ENCODE measurements at places on chromosomes 4 and X.

- DNase-seq = no peak
Measured at GRCh38 chr4:61841714-61842113, 641.6 kb downstream of the ADGRL3 start.

DNA sequence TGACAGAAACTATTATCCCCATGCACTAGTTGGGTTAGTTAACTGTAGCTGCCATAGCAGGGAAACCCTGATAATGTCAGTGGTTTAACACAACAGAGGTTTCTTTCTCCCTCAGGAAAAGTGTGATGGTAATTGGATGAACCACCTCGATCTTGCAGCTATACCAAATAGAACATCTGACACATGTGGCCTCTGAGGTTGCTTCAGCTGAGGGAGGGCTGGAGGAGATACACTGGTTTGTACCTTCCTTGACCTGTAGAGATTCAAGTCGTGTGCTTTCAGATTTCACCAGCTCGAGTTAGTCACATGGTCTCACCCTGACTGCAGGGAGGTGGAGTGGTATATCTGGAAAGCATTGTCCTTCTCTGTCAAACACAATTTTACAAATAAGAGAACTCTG, 147.2 kb upstream of the SFRP2 start:
- DNase-seq = no peak

GRCh38 chr4:123997776-123998449, 601.3 kb downstream of the SPRY1 start:
- DNase-seq = peak; percentile 59

- DNase-seq = no peak
Measured at GRCh38 chrX:132990835-132991234, 32.4 kb upstream of the HS6ST2 start.

GRCh38 chr4:173556398-173557131, 26.5 kb upstream of the HAND2 start:
- DNase-seq = no peak

DNA sequence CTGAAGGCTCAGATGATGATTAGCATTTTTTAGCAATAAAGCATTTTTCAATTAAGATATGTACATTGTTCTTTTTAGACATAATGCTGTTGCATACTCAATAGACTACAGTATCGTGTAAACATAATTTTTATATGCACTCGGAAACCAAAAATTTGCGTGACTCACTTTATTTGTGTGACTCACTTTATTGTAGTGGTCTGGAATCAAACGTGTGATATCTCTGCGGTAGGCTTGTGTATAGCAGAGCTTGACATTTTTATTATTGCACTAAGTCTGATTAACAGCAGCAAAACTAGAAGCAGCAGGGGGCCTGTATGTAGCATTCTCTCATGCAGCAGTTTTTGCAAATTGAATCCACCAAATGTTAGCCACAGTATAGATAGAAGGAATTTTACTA, 119.1 kb upstream of the PRDX4 start:
- no peak for DNase-seq

GRCh38 chr4:190015538-190016368, 11.3 kb downstream of the FRG2 start:
- DNase-seq = no peak

- DNase-seq = no peak
Measured at GRCh38 chrX:104187931-104188330, 21.7 kb downstream of the FAM199X start.

DNA sequence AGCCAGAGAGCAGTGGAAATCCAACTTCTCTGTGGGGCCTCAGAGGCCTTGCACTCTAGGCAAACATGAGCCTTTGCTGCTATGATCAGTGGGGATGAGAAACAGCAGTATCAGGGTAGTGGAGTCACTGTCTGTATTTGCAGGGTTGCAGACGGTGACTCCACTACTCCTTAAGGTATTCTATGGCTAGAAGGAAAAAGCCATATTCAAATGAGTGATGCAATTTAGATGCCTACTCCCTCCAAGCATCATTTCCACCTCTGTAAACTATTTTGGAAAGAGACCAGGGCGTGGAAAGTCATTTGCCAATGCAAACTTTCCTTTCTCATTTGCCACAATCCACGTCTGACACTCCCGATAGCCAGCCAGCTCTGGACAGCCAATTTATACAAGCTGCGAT, 35.6 kb upstream of the FAM9B start:
- DNase-seq = no peak

- DNase-seq = no peak
Measured at GRCh38 chrX:41043674-41044345, 41.4 kb upstream of the USP9X start.

GRCh38 chrX:27998666-27999065, 17.4 kb upstream of the DCAF8L1 start:
- no peak for DNase-seq

DNA sequence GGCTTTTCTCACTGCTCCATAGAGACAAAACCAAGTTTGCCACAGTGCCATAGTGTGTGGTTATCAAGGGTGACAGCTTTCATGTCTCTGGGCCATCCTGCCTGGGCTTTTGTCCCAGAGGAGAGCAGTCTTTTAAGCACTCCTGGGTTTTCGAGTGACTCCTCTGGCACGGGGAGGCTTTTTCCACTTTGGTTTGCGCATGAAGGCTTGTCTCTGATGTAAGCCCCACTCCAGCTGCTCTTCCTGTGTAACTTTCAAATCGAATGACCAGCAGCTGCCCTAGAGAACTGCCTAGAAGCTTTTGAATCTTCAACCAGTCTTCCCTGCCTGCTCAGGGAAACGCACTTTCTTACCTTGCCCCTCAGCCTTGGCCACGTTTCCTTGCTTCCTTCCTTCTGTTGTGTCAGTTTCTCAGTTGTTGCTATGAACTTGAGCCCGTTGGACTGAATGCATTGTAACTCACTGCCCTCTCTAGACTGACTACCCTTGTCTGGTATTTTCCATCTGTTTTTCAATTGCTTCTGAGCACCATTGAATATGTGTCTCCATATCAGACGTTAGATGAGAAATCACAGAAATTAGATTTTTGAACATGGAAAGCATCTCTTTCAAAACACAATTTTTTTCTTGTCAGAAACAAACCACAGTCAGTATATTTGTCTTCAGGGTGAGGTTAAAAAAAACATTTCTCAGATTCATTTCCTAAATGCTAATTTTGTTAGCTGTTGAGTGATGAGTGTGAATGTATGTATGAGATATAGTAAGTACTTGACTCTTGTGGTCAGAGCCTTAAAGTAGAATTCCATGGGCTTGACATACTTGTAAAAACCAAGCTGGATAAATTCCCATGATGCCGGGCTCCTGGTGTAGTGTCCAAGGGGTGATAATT, 45.3 kb downstream of the SLC9A6 start:
- DNase-seq = no peak

- no peak for DNase-seq
Measured at GRCh38 chr4:95798727-95799126, 41.2 kb upstream of the PDHA2 start.

DNA sequence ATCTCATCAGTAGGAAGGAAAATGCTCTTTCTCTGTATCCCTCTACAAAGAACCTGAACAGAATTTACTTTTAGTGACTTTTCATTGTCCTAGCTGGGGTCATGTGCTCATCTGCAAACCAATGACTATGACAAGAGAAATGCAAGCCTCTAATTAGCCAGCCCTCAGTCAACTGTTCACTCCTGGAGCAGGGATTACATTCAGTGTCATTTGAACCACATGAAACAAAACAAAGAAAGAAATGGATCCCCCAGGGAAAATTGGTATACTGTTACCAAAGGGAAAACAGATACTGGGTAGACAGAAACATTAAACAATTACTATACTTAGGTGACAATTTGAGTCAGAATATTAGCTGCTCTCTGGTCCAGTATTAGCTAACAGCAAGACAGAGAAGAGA, 173.6 kb downstream of the RCHY1 start:
- DNase-seq = no peak

- peak; percentile 33 for DNase-seq
Measured at GRCh38 chrX:24647257-24648058, at the start of gene PCYT1B. TSS of gene PCYT1B (minus strand) at chrX:24647347. CDS start at chrX:24647105, 242 bp downstream.

- no peak for DNase-seq
Measured at GRCh38 chr4:41189076-41189475, 25.3 kb downstream of the APBB2 start.

DNA sequence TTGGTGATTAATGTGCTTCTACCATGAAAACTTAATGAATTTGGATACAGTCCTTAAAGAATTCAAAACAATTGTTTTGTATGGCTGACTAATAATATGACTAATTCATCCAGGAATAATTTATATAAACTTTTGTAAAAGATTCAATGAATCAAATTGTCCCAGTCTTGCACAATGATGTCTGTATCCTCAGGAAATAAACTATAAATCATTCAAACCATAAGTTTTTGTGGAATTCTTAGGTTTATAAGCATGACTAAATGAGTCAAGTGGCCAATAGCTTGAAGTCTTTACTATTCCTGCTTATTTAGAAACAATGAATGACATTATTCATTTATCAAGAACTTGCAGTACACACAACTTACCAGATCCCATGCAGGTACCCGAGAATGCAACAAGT, 935.0 kb upstream of the INTU start:
- no peak for DNase-seq

DNA sequence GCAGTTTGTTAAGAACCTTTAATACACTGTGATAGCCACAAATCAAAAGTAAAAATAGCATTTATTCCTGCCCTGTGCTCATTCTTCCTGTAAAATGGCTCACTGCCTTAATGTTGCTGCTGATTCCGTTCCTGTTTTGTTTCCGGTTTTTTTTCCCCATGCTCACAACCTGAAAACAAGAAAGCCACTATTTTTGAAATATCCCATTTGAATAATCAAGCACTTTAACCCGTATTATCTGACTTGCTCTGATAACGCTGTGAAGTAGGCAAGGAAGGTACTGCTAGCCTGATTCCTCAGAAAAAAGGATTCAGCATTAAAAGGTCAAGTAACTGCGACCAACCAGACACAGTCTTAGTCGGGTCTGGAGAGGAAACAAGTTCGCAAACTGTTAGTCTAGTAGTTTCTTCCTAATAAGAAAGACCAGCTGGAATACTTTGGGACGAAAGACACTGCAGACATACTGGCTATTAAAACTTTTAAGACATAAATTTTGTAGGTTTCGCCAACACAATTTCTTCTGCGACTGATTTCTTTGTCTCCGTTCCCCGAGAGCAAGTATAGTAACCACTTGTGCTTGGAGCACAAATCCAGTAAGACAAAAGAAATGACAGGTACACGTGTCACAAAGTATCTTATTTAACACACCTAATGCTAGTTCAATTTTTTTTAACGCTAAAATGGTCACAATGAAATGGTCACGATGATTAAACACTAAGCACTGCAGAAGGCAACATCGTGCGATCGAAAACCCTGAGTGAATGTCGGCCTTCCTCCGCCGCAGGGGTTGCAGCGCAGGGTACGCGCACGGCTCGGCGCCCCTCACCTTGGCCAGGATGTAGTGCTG, 802 bp downstream of the COX18 start:
- peak; percentile 73 for DNase-seq

DNA sequence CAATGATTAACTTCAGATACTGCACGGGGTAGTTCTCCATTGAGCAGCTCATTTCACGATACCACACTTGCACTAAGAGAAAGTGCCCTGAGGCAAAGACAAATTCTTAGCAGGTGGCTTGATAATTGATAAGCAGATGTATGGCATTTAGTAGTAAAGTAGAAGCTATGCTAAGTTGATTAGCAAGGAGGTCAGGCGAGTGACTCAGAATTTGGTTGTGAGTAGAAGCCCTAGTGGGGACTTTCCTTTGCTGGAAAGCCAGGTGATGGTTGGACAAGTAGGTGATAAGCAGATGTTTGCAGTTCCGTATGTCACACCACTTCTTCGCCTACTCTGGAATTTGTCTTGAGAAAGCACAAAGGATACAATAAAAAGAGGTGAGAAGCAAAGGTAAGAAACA, 58.7 kb downstream of the TLL1 start:
- DNase-seq = no peak

DNA sequence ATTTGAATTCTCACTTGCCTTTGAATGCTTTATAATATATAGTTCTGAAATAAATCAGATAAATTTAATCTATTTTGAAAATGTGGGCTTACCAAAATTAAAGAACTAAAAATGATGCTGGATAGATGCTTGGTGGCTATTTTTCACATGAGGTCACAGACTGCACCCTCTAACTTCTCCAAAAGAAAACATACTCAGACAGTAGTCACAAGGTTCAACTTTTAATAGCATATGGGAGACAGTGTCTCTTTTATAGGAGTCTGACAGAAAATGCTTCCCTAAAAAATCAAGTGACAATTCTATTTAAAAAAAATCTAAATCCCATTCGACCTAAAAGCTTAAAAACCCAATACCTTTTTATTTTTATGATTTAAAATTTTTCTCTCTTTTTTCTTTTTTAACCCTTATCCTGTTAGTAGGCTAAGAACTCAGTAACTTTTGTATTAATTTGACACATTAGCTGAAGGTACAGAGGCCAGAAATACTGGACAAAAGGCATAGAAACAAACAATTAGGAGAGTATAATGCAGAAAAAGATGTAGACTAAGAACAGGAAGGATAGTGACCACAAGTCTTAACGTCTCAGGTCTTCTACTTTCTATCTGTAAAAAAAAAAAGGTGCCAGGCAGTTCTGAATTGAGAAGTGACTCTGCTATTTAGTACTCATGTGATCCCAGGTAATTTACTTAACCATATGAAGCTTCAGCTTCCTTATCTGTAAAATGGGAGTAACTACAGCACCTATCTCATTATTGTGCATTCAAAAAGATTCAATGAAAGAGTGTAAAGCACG, 7.6 kb downstream of the TIGD4 start:
- no peak for DNase-seq

DNA sequence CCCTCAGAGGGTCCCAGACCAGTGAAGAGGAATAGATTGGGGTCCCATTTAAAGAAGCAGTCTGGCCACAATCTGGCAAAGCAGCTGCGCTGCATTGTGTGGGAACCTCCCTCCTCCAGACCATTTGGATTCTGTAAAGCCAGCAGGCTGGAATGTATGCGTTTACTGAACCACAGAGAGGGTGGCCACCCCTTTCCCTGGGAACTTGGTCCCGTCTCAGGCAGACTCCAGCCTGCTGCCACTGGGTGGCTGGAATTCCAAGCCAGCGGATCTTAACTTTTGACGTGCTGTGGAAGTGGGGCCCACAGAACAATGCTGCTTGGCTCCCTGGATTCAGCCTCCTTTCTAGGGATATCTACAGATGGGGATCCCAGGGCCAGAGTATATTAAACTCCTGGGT, 307.2 kb downstream of the DACH2 start:
- no peak for DNase-seq

- peak; percentile 11 for DNase-seq
Measured at GRCh38 chr4:85952972-85953650, 406.7 kb downstream of the MAPK10 start.

- peak; percentile 12 for DNase-seq
Measured at GRCh38 chr4:138460477-138461414, 218.6 kb upstream of the SLC7A11 start.

DNA sequence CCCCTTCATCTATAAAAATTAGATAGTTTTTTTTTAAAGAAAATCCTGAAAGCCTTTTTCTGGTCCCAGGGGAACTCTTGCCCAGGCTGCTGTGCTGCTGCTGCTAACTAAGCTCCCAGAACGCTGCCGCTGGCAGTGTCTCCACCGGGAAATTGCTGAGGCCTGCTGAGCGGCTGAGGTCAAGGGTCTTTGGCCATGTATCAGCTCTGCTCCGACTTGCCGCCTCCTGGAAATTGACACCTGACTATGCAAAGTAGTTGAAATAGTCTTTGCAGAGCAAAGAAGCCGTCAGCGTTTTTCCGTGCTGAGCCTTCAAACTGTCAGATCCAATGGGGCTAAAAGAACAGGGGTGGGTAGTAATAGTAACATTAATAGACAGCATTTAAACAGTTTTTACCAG, 839 bp downstream of the QDPR start:
- DNase-seq = no peak

All from suppressor macrophage treated with lipopolysaccharide for 4 hours (primary cell).